CD4-positive, alpha-beta T cell treated with Interleukin-2 at 100 ng/mL for 4 hours (primary cell): ENCODE measurements at places on chromosomes 2 and 18.

DNA sequence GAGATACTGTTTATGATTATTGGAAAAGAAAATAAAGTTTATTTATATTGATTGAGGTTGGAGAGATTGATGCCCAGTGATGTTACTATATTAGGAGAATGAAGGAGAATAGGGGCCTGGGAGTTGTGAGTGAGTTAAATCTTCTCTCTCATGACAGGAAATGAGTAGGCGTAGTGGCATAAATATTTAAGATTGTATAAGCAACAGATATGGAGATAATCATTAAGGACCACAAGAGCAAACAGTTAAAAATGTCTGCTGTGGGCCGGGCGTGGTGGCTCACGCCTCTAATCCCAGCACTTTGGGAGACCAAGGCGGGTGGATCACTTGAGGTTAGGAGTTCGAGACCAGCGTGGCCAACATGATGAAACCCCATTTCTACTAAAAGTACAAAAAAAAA is 62.7 kb downstream of the PTRHD1 start:
- no peak for DNase-seq

- no peak for DNase-seq
Observed at GRCh38 chr2:188808947-188809355, 165.2 kb upstream of the COL3A1 start.

GRCh38 chr2:179837408-179837807 is 24.0 kb downstream of the ZNF385B start:
- DNase-seq: no peak

DNA sequence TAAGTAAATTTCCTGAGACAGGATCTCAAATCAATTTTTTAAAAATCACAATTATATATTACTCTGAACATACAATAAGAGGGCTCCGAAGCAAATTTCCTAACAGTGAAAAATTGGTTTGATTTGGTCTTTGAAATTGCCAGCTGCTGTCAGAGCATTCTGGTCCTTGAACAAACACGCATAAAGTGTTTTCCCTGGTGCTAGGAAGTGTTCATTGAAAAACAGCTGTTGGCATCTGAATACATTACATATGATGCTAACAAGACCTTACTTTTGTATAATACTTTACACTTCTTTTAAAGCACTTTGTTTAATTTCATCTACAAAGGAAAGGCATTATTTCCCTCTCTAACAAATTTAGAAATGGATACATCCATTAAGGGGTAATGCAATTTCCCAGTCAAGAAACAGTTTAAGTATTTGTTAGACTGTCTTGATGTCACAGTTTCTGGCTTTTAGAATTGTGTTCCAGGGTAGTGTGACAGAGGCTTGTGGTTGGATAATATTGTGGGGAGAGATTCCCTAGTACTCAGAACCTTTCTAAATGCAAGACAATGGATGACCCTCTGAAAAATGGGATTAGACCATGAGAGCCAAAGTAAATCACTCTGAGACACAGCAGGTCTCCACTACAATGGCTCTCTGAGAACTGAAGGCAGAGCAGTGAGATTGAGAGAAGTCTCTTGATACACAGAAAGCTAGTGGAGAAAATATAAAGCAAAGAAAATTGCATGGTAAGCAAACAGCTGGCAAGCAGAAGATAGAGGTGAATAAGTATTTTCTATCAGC is 299.0 kb downstream of the TRIB2 start:
- no peak for DNase-seq

- no peak for DNase-seq
Observed at GRCh38 chr18:36547544-36547943, 250.0 kb downstream of the FHOD3 start.

DNA sequence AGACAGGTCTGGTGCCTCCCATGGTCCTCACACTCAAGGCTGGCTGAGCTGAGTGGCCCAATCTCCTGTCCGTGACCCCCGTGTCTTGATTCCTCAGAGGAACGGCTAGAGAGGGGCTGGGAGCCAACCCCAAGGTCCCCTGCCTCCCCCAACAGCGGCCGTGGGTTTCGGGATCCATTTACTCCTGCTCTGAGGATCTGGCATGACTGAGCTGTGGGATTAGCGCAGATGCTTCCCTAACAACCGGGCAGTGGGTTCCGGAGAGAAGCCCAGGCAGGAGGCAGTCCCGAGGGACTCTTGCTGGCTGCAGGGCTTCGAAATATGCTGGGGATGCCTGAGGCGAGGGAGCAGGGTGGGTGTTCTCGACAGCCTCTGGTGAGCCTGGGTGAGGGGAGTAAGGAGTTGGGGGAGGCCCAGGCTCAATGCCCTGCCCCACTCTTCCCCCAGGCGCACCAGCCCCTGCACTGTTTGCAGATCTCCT is 18.9 kb downstream of the GPR35 start:
- no peak for DNase-seq

DNA sequence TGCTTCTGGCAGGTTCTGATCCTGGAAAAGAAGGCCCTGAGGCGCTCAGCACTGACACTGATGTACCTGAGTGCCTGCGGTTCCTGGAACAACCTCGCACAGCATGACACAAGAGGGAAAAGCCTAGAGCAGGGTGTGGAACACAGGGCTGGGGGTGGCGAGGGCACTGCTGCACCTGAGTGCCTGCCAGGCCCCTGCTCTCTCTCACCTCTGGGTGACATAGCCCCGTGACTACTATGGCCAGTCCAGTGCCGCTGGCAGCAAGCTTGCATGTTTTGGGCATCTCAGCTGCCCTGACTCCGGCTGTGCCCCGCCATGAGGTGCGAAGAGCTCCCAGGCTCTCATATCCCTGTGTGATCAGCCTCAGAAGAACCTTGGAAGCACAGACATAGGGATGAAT is 825.2 kb upstream of the SALL3 start:
- no peak for DNase-seq

- DNase-seq: no peak
Observed at GRCh38 chr2:223269386-223269785, 217.4 kb downstream of the KCNE4 start.

DNA sequence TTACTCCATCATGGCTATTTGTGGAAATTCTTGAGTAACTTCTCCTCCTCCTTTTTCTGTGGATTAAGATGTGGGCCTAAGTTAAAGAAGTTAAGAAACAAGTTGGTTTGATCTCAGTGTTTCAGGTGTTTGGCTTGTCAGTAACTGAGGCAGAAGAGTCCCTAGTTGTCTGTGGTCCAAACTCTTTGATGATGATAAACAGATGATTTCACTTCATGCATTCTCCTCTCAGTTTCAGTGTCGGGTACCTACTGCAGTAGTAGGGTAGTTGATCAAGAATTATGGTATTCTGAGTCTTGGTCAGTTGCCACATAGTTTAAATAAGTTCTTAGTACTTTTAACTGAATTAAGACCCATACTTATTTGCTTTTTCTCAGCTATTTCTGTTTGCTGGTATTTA is 85.6 kb downstream of the NCOA1 start:
- DNase-seq: no peak

DNA sequence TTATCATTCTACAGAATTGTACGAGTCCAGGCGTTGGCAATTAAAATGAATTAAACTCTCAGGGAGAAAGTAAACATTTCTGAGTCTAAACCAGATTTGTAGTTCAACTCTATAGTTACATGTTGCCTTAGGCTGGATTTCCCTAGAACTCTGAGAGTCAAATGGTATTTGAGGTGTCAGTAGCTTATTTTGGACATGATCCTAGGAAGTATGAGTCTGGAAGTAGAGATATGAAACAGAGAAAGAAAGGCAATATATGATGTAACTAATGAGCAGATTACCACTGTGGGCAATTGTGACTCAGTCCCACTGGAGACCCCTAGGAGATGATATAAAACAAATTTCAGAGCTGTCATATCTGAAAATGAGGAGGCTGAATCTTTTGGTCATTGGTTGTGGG is 199.1 kb upstream of the UBE2E3 start:
- DNase-seq: no peak

- DNase-seq: no peak
Observed at GRCh38 chr18:77039196-77040130, 93.1 kb downstream of the MBP start.

- DNase-seq: no peak
Observed at GRCh38 chr2:128392207-128392606, 73.5 kb upstream of the HS6ST1 start.
